ENCODE measurements at places on chromosomes 12 and 14.

DNA sequence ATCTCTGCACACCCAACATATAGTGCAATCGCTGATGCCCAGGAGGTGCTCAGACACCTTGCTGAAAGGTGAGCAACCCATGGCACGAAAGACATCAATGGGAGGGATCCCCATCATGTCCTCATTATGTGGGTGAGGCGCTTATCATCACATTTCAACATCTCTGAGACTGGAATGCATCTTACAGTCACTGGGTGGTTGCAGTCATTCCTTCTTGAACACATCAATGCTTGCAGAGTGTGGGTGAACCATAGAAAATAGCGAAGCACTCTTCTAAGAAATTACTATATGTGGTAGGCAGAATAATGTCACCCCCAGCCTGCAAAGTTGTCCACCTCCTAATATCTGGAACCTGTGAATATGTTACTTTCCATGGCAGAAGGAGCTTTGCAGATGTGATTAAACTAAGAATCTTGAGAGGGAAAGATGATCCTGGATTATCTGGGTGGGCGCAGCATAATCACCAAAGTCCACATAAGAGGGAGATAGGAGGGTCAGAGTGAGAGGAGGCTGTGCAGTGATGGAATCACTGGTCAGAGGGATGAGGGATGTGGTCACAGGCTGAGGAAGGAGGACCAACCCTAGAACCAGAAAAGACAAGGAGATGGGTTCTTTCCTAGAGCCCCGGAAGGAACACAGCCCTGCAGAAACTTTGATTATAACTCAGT, 51.2 kb downstream of the GLRX5 start:
- no peak for DNase-seq

- DNase-seq: peak; percentile 57
Observed at GRCh38 chr12:119412811-119413794, 78.6 kb downstream of the CCDC60 start.

DNA sequence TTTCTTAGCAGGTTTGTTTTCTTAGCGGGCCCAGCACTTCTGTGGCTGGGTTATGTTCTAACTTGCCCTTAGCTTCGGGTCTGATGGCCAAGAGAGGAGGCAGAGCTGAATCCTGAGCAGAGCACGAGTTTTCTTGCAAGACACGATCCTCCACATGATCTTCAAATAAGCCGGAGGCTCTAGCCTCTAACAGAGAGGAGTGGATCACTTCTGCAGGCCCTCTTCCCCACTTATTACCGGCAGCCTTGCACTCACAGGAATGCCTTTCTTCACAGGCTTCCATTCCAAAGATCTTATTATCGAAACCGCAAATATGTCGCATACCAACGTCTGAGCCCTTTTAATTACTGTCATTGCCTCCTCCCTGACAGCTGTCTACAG, 79.5 kb downstream of the SINHCAF start:
- no peak for DNase-seq

GRCh38 chr12:103166949-103167348, 209.5 kb downstream of the ASCL1 start:
- no peak for DNase-seq

GRCh38 chr14:91185721-91186120, 58.8 kb downstream of the GPR68 start:
- DNase-seq: no peak

All from activated CD4-positive, alpha-beta T cell treated with anti-CD3 and anti-CD28 coated beads, Interleukin-2, amount 50 U/mL, for 48 hours (primary cell).